ENCODE measurements at places on chromosomes 16 and 17.
A peak's percentile ranks its signal among the peaks of the same experiment; 100 is the strongest.

- DNase-seq: no peak
Measured at GRCh38 chr17:76160896-76161528, 20.0 kb upstream of the FOXJ1 start.

GRCh38 chr16:68091380-68092261 lies 6.5 kb downstream of the NFATC3 start:
- DNase-seq: no peak

DNA sequence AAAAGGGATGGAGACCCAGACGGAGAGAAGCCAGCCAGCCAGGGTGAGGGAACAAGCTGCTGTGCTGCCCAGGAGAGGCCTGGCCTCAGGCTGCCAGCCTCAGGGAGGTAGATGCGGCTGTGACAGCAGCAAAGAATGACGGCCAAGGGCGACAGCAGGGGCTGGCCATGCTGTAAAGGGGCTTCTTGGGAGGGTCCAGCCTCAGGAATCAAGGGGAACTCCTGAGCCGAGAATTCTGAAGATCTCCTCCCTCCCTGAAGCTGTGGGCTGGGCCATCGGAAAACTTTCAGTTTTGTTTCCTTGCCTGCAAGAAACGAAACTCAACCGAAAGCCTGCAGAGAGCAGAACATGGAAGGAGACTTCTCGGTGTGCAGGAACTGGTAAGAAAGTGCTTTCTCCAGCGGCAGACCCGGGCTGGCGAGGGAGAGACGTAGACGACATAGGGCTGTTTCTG lies at the start of gene XAF1:
TSS of gene XAF1 (plus strand) at position 316 of the 454 bp plus-strand sequence. CDS start at position 349, 33 bp downstream.
- DNase-seq: peak; percentile 17

- DNase-seq: no peak
Measured at GRCh38 chr16:57621521-57622271, 6.7 kb upstream of the ADGRG1 start.

DNA sequence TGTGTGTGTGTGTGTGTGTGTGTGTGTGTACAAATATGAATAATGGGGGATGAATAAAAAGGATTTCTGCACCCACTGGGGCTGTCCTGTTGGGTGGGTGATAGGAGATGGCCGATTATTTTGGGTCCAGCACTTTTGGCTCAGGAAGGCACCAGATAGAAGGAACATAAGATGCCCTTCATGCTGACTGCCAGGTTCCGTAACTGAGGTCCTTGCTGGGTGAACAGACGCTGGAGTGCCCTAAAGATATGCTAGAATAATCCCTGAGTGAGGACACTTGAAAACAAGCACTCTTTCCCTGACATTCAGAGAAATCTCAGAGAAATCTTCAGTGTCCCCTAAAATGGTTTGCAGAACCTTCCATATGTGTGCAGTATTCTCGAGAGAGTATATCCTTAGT lies 17.7 kb downstream of the IRX6 start:
- DNase-seq: no peak

DNA sequence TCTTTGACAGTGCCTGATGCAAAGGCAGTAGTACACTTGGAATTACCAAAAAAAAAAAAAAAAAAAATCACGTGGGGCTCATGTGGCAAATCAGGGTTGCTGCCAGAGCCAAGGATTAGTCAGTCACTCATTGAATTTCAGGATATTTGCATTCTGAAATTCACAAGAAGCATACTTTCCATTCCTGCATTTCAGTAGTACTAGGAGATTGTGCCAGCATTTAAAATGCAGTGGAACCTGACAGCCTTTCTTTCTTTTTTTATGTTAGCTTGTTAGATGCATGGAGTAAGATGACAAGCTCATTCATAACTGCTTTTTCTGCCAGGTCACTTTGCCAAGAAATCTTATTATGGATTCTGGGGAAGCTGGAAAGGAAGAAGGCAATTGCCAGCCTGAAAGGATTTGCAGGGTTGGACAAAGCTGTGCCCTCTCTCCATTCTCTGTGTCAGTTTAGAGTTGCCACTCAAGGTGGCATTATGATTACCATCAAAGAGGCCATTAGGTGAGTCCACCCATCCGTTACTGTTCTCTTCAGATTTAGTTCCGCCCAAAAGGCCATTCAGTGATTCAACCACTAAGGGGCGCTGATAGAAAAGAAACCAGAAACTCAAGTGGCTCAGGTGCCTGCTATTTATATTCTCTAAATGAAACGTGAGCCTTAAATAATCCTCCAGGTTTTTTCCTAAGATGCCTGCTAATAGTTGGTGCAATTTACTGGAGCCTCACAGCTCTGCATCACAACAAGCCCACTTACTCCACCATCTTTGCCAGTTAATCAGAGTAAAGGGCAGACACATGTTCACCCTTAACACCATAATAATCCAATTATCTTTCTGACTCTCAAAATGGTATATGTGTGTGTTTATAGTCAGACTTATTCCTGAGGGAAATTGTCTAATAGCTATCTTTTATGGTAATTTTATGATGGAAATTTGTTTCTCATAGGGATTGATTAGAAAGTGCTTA lies 59.0 kb downstream of the TANGO6 start:
- DNase-seq: no peak

DNA sequence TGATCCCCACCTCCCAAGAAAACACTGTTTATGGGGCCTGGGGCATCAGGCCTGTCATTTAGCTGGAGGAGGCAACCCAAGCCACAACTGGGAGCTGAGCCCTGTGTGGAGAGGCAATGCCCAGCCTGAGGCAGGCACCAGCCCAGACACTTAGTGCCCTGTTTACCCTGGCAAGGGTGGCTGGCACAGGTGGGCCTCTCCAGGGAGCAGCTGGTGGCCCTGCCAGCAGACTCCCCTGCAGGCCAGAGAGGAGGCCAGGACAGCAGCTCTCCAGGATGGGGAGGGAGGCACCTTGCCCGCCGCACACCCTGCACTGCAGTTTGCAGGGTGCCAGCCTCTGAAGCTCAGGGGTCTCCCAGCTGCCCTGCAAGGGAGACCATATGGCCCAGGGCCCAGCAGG lies 9.1 kb upstream of the TMEM92 start:
- no peak for DNase-seq

DNA sequence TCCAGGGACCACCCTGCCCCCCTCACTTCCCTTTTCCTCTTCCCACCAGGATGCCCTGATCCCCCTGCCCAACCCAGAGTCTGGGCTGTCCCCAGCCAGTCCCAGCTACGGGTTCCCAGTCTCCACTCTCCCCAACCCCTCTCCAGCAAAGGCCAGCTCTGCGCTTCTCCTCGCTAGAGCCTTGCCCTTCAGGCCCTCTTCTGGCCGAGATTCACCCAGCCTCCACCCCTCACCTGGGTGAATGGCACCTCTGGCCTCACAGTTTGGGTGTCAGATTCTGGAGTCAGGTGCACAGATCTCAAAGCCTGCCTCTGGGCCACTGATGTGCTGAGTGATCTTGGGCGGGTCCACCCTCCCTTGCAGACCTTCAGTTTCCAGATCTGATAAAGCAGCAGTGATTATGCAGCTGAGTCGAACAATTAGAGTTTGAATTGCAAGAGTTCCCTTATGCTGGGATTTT lies 185.6 kb upstream of the TNRC6C start:
- no peak for DNase-seq

- no peak for DNase-seq
Measured at GRCh38 chr16:87169509-87169995, 147.6 kb downstream of the C16orf95 start.

DNA sequence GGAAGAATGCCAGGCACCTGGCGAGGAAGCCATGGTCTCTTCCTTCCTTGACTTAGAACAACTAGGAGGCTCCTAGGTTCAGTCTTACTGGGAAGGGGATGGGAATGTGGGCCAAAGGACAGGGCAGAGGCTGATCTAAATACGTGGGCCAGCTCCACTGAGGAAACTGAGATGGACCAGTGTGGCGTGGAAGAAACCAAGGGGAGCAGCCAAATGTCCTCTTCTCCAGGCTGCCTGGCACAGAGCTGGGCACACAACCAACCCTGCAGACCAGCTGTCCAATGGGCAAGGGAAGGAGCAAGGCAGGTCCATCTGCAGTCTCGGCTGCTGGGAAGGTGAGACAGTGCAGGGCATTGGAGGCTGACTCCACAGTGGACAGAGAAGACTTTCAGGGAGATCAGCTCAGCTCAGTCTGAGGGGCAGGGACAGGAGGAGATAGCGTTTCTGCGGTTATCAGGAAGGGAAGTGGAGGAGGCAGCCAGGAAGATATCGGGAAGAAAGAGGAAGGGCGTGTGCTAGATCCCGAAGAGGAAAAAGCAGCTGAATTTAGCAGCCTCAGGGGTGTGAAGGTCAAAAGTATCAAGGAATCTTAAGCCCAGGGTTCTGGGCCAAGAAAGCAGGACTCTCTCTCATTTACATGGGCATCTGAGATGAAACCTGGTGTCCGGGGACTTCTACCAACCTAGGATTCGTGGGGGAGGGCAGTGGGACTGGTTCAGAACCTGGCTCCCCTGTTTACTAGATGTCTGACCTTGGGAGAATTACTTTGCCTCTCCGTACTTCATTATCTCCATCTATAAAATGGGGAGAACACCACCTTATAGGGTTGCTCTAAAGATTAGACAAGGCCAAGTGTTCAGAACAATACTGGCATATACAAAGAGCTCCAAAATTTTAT lies 1.8 kb downstream of the KIFC3 start:
- no peak for DNase-seq
